ENCODE measurements at places on chromosomes 16 and 17. TPM values are rescaled to one million over a fixed set of nuclear protein-coding genes. Genes with fewer than 3 reads are reported as not detected.

DNA sequence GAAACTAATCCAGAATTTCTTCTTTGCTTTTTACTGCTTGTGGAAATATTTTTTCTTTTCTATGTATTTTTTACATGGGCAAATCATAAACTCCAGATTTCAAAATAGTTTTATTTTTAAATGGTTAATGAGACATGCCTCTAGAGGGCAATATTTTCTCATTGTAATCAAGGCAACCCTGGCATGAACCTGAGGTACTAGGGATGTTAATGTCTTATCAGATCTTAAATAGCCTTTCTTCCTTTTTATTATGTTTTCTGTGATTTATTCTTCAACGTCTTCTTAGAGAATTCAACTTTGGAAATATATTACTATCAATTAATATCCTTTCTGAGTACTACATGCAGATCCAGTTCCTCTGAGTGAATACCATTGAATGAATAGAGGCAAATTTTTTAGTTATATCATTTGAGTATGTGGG is 324.7 kb downstream of the BCAS3 start:
- DNase-seq = peak; percentile 64

DNA sequence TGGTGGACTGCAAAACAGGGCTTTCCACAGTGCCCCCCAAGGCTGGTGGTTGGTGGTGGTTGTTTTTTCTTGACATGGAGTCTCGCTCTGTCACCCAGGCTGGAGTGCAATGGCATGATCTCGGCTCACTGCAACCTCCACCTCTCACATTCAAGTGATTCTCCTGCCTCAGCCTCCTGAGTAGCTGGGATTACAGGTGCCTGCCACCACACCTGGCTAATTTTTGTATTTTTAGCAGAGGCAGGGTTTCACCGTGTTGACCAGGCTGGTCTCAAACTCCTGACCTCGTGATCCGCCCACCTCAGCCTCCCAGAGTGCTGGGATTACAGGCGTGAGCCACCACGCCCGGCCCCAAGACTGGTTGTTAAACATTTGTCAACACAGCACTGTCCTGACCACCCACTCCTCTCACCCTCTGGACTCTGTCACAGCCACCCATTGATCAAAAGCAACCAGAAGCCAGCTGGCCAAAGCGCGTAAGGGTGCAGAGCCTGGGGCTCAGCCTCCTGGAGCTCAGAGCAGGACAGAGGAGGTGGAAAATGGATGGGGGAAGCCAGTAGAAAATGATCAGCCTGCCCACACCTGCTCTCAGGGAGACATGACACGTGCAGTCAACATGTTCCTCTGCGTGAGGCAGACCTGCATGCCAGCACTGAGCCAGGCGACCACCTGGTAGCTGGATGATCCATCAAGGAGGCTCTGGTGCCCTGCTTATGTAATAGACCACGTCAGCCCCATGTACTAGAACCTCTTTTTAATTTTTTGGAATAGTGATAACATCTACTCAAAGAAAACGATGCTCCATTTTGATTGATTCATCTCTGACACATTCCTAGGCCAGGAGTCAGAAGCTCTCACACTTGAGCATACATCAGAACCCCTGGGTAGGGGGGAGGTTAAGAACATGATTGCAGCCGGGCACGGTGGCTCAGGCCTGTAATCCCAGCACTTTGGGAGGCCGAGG is 14.8 kb upstream of the OSGIN1 start:
- no peak for DNase-seq

DNA sequence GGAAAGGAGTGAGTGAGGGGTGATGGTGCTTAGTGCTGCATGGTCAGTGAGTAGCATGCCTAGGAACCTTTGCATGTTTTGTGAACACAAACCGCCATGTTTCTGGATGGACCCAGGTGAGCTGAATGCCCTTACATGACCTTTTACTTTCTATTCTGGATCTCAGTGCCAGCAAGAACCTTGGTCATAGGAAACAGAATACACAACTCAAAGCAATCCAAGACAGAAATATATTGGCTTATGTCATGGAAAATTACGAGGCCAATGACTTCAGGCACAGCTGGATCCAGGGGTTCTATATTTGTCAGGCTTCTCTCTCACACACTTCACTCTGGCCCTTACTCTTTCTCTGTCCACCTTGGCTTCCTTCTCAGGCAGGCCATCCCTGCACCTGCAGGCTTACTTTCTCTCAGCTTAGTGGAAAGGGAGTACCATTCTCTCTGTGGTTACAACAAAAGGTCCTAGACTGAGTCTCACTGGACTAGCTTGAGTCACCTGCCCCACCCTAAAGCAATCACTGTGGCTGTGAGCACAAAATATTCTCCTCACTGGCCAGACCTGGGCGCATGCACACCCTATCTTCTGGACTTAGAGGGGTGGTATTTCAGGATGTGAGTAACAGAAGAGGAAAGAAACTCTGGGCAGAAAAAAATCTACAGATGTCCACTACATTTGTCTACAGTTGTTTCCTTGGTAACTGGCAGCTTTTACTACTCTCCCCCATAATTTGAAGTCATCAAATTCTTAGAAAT is 20.4 kb upstream of the CPNE2 start:
- peak; percentile 94 for DNase-seq

The AANAT gene
- 0.22 TPM for total RNA-seq

DNA sequence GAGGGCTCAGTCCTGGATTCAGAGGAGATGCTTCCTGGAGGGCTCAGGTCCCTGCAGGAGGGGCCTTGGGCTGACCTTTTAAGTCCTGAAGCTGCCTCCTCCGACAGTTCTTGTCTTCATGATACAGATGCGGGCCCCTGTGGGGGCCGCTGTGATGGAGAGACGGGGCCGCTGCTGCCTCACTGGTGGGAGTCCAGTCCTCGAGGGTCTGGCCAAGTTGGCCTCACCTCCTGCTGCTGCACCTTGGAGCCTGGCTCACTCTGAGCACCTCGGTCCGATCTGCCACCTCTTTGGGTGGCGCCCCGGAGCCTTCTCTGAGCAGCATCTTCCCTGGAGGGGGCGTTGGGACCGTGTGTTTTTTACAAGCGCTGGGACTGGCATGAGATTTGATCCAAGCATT is 79.1 kb downstream of the KLHDC4 start:
- no peak for DNase-seq

- no peak for DNase-seq
These were observed 107.2 kb upstream of the DYNLRB2 start for GRCh38 chr16:80433623-80434022.

GRCh38 chr17:57578608-57579225 is 166.4 kb downstream of the CCDC182 start:
- no peak for DNase-seq

DNA sequence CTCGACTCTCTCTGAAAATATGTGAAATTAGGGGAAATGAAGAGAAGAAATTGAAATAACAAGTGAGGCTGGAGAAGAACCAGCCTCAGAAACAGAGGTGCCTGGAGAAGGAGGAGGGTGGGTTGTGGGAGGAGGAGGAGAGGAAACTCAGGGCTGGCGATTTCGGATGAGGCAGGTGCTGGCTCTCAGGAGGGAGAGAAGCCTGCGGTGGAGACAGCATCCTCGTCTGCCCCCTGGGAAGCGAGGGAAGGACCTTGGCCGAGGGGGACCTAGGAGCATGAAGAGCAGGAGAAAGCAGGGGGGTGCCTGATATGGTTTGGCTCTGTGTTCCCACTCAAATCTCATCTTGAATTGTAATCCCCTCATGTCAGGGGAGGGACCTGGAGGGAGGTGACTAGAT is 264.7 kb upstream of the TNRC6C start:
- no peak for DNase-seq

GRCh38 chr17:10758062-10758461 is 28.2 kb upstream of the TMEM220 start:
- DNase-seq = no peak
